Right renal cortex interstitium (tissue), 3 donors: ENCODE measurements at places on chromosomes 13 and 19.

- no peak for DNase-seq
These were observed 128.6 kb downstream of the ZNF100 start for GRCh38 chr19:21638776-21639175.

DNA sequence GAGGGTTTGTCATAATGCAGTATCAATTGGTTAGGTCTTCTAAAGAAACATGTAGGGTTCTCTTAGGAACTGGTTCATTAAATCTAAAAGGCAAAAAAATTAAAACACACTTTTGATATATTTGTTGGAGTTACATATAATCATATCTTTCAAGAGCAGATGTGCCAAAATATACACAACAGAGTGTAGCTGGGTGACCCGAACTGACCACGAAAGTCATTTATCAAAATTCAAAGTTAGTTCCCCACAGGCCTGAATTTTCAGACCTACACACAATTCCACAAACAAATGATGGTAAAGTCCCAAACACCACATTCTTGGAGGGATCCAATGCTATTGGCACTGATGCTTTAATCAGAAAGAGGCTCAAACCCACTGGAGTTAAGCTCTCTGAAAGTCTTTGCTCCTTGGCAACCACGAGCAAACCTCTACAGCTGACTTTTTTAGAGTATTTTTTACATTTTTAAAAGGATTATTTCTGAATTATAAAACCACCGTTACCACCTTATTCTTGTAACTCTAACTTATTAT, 50.9 kb downstream of the IRS2 start:
- no peak for DNase-seq

- no peak for DNase-seq
These were observed 26.1 kb upstream of the SEMA6B start for GRCh38 chr19:4585556-4585955.

GRCh38 chr13:99313941-99314340, 6.7 kb upstream of the GPR183 start:
- DNase-seq: no peak

- no peak for DNase-seq
These were observed 552 bp upstream of the ZNF816 start for GRCh38 chr19:52963247-52963618.

- no peak for DNase-seq
These were observed 21.0 kb downstream of the GRIK5 start for GRCh38 chr19:42048992-42049391.

DNA sequence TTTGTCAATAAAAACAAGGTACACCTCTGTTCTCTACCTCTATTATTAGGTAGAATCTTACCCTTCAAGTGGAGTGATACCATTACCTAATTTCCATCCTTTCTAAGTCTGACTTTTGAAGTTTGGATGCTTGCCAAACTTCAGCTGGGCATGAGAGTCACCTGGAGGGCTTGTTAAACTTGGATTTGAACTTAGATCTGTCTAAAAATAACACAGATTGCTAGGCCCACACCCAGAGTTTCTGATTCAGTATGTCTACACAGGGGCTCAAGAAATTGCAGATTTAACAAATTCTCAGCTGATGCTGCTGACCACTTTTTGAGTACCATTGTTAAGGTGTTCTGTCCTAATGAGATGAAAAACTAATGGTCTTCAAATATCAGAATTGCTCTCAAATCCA, 512.2 kb downstream of the LMO7 start:
- no peak for DNase-seq

DNA sequence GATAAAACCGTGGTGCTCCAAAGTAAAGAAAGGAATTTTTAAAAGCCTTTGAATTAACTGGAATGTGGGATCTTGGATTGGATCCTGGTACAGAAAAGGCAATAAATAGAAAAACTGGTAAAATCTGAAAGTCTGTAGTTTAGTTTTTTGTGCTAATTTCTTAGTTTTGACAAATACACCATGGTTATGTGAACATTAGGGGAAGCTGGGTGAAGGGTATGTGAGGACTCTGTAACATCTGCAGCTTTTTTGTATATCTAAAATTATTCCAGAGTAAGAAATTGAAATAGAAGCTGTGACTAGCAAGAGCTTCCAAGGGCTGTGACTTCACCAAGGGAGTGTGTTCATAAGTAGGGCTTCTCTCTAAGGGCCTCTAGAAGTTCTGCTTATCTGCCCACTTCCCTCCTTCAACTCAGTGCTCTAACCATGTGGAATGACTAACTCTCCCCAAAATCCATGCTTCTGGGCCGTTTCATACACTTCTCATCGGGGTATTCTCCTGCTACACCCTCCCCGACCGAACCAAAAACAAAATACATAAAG, 26.5 kb downstream of the ARHGAP35 start:
- DNase-seq: no peak

DNA sequence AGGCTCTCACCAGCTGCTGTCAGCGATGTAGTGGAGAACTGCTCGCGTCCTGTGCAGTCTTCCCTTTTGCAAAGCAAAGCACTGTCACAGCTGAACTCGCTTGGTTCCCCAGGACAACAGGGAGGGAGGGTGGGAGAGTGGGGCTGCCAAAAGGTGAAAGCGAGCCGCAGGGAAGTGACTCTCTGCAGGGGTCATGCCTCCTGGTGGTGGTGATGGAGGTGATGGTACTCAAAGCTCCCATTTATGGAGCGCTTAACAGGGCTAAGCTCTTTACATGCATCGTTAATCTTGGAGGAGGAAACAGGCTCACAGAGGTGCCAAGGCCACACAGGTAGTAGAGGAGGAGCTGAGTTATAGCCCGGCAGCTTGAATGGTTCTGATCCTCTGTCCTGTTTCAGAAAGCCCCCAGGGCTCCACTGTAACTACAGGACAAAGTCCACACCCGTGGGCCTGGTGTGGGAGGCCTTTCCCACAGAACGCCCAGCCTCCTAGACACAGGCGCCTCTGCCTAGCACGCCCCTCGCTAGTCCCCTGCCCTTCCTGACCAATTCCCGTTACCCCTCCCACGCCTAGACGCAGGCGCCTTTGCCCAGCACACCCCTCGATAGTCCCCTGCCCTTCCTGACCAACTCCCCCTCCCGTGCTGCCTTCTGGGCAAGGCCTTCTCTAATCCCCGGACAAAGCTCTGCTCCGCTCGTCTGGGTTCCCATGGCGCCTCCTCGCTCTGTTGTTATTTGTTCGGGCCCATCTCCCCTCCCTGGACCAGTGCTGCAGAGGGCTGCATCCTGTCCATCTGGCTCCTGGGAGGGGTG, 10.7 kb downstream of the PPP1R37 start:
- DNase-seq: no peak

DNA sequence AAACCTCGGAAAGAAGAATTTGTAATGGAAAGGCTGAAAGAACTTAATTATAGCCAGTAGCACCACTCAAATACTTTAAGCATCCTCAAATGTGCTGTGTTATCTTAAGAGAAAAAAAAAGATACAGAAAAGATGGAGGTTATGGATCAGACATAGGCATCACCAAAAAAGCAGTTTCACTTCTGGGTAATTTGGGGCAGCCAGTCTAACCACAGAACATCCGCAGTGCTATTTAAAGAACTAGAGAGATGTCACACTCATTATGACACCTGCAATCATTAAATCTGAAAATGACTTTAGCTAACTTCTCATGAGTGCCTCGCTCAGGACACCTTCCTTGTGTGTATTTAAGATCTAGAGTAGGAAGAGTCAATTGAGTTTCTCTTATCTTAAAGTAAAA, 211.8 kb downstream of the RBM26 start:
- DNase-seq: no peak

DNA sequence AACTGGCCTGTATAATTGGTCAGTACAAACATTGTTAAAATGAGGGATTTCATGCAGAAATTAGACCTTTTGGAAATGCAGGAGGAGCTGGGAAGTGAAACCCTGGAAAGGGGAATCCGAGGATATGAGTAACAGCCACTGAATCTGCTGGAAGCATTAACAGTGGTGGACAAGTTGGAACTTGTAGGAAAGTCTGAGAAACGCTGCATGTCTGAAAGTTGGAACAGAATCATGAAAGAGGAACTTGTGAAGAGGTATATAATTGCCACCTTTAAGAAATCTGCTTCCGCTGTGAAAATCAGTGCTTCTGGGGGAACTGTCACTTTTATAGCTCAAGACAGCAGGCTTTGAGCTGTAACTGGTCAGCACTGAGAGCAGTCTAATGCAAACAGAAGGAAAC, 716.5 kb upstream of the PRR20A start:
- DNase-seq: no peak

DNA sequence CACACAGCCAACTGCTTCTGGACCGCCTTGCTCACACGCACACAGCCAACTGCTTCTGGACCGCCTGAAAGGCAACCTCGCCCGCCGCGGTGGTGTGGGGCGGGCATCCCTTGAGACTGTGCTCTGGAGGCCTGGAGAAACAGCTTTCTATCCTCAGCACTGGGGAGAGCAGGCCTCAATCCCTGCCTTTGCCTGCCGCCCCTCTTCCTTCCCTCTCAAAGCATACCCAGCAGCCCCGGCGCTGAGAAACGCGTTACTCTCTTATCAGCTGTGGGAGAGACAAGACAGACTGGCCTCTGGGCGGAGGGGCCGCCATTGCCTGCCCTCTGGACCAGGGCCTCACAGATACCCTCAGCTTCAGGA, 2.9 kb downstream of the LIPE start:
- DNase-seq: no peak

- DNase-seq: no peak
These were observed 636.7 kb upstream of the GPC6 start for GRCh38 chr13:92589955-92590354.

DNA sequence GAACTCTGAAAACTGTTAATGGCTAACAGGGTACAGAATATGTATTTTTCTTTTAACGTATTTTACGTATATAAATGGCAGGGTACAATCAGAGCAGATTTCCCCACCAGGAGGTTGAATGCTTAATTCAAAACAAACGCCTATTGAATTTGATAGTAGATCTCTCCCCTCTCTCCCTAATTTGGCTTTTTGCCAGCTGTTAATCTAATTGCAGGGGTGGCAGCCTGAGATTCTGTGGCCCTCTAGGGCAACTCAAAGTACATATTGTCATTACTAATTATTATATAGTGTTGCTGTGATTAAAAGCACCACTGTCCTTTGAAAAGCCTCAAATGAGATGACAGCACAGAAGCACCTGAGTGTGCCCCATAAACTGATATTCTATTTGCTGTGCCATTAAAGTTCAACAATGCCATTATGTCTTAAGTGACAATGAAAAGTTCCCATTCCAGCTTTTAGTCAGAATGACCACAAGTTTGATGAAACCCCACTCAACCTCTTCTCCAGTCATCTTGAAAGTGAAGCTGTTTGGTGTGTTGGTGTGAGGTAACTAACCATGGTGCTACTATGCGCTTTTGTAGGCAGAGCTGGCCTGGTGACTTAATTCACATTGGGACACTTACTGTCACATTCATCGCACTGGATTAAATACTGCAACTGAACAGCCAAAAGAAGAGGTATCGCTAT, 351.4 kb downstream of the KCNRG start:
- DNase-seq: no peak

- no peak for DNase-seq
These were observed 1.6 kb upstream of the DIRAS1 start for GRCh38 chr19:2722541-2723344.

GRCh38 chr19:39199025-39199424, 2.3 kb downstream of the NCCRP1 start:
- peak; percentile 53 for DNase-seq

DNA sequence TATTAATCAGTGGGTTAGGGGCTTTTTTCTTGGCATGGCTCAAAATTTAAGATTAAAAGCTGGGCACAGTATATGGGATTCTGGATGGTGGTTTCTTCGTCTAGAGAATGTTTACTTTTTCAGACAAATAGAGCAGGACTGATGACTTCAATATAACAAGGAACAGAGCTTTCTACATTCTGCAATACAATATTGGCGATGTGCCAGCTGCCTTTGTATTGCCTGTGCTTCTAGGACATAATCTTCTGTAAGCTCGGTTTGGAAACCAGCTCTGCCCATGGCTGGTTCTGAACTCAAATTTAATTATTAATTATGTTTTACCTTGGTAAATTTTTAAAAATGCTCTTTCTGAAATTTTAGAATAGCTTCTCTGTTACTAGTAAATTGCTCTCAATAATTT, 139.1 kb upstream of the TRPC4 start:
- no peak for DNase-seq

DNA sequence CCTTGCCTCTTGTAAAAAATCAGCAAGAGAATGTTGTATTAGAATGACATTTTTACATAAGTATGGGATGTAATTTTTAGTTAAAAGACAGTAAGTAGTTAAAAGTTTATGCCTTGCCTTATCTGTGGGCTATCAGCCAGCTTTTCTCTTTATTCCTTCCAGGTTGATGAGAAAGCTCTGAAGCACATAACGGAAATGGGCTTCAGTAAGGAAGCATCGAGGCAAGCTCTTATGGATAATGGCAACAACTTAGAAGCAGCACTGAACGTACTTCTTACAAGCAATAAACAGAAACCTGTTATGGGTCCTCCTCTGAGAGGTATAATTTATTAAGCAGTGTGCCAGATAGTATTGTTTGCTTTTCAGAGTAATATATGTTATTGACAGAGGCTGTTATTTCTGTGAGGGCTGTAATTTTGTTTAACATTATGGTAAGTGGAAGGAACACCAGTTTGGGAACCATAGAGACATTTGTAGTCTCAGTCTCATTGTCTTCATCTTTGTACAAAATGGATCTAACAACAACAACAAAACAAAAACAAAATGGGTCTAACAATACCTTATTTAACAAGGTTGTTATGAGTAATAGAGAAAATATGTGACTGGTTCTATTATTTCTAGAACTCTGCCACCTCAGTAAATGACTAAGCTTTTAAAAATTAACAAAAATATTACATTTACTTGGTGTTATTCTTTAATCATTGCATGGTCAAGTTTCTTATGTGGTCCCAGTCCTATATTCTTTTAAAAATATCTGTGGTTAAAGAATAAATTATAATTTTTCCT, 112.8 kb downstream of the TDRD3 start:
- DNase-seq: no peak

DNA sequence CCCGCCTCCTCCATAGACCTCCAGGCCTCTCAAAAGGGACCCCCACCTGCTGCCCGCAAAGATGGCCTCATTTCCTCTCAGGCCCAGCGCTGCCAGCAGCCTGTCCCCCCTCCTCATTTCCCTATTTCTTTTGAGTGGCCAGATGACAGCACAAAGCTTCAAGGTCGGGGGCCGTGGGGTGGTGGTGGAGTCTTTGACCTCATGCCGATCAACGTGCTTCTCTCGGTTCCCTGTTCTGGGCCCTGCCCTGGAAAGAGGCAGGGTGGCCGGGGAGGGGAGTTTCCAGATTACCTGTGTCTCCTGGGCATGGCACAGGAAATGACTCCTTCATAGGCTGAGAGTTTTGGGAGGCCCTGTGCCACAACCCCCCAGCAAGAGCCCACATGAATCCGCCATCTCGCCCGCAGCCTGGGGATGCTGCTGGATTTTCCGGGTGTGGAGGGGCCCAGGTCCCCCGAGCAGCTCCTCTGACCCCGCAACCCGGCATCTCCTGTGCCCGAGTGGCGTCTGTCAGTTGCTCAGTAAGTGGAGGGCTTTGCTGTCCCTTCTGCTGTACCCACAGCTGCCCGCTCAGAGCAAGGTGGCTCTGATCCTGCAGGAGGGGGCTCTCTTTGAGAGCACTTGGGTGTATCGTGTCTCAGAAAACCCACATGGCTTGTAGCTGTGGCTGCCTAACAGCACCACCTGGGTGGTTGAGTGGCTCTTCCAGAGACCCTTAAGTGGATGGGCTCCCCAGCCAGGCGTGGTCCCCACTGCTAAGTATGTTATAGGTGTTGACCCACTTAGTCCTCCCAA, 139.4 kb downstream of the SIPA1L3 start:
- DNase-seq: no peak

- DNase-seq: no peak
These were observed 5.6 kb downstream of the C5AR1 start for GRCh38 chr19:47315125-47315821.

GRCh38 chr19:2330632-2331284, 2.3 kb downstream of the SPPL2B start:
- DNase-seq: no peak
